ENCODE measurements at places on chromosomes 2 and 18. TPM values are rescaled to one million over a fixed set of nuclear protein-coding genes. Genes with fewer than 3 reads are reported as not detected.

SERTAD2 gene
- 15.6 TPM for total RNA-seq

KIAA2012 gene
- not detected for total RNA-seq

WIPF1 gene
- 35.2 TPM for total RNA-seq

SCYGR4 gene
- total RNA-seq, result not detected

ALPI gene
- not detected for total RNA-seq

PRSS56 gene
- total RNA-seq, result not detected

CHRND gene
- total RNA-seq, result not detected

TBR1 gene
- total RNA-seq, result not detected

IL1RL2 gene
- total RNA-seq, result not detected

LYPD6 gene
- total RNA-seq, result 1.1 TPM

SCN1A gene
- total RNA-seq, result not detected
